Stimulated activated CD4-positive, alpha-beta T cell treated with anti-CD3 and anti-CD28 coated beads, Interleukin-1b, Interleukin-23, amount 100 ng/mL, for 24 hours (primary cell): ENCODE measurements at places on chromosomes 1 and 21.

DNA sequence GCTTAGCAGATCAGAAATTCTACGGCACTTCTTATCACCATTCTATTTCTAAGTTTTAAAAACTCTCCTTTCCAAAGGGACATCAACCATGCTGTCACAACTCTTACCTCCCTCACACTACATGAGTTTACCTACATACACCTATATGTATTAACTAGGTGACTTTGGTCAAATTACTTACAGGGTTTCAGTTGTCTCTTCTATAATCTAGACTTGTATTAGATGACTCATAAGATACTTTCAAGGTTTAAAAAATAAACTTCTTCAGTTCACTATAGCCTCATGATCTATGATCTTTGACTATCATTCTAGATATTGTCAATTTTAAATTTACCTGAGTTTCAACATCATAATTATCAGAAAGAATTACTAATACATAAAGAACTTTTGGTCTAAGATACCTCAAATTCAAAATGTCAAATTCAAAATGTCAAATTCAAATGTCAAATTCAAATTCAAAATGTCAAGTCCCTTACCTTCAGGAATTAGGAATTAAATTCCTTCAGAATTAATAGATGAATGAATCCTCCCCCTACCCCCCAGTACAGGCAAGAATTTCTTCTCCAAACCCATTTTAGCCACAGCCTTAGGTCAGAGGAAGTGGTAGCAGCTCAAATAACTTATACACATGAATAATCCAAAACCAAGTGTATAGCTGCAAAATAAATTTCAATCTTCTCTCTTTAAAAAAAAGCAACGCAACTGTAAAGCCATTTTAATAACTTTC, 31.1 kb downstream of the OTUD7B start:
- DNase-seq = no peak

GRCh38 chr1:192100686-192101468, 57.4 kb upstream of the RGS18 start:
- no peak for DNase-seq

DNA sequence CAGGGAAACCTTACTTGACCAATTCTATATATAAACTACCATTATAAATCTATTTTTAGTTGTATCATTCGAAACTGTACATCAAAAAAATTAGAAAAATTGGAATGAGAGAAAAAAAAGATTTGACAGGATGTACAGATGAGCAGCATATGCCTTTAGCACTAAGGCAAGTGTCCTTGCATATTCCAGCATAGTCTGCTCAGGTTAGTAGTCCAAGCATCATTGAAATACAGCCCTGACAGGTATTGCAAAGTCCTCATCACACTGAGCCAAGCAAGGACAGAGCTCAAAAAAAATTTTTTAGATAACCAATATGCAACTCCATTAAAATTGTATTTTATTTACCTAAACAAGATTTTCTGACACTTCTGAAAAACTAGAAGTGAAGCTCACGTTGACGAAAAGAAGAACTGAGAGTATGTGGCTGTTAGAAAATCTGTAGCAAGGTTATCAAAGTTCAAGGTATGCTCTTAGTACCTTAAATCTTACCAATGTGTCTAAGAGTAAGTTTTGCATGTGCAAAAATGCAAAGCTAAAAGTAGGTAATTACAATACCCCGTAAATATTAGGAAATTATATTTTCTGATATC, 465.6 kb upstream of the ADGRL4 start:
- DNase-seq = no peak

DNA sequence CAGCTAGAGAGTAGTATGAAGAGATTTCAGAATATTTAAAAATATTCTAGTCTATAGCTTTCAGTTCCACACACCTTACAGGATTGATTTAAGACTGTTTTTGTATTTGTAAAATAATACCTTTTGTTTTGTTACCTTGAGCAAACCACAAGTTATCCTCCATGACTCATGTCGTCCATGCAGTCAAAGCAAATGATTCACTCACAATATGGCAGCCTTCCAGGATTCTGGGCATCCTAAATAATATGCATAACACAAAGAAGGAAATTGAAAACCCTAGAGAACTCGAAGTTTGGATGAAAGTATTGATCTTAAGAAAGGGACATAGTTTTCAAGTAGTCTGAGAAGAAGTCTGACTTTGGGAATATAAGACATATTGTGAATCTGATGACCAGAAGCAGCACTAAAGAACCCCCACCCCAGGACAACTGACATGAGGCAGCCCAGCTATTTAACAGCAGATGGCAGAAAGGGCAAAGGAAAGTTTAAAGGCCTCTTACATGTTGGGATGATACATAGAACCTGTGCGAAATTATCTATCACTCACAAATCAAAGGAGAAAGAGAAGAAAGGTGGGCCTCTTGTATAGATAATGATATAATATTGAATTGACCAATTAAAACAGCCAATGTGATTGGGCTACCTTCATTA, 857.9 kb downstream of the BRINP3 start:
- no peak for DNase-seq

DNA sequence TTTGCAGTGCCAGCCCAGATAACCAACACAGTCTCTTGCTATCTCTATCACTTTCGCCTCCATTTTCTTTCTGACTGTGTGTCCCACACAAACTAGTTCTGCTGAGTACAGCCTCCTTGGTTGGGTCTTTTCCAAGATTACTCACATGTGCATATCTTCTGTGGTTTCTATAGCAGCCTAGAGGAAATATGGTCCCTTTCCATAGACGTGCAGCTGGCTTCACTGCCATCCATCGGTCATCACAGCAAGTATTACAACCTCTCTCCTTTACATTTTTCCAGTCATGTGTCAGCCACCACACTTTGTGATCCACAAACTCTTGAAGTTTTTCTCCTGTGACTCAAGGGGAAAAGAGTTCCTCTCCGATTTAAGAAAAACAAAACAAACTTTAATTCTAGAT, 893.4 kb upstream of the ADGRL4 start:
- no peak for DNase-seq

GRCh38 chr1:1080122-1080757, 6.1 kb upstream of the RNF223 start:
- DNase-seq = no peak

DNA sequence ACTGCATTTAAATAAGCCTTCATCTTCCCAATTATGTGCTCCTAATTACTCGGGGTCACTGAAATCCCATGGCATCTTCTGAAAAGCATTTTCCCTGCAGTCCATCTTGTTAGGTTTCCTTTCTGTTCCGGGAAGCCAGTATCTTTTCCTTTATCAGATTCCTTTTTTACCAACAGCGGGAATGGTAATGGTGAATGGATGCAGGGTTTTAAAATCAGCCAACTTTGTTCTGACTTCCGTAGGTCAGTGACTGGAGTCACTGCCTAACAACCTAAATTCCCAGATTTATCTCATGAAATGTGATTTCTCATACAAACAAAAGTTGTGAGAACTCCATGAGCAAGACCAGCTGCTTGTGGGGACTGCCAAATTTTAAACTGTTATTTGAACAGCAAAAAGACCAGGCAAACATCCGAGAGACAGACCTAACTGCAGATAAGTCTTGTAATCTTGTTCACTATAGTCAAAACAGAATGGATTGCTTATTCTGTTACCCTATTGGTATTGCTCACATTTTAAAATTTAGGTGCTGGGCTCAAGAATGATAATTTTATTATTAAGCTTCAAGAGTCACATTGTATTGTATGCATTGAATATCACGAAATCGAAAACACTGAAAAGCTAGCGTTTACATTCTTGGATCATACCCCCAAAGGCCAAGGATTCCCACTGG, 1.2 kb upstream of the RWDD3 start:
- DNase-seq = no peak

GRCh38 chr1:111271464-111271801, 19.2 kb upstream of the CHIA start:
- no peak for DNase-seq

GRCh38 chr21:44424608-44425306, 30.6 kb upstream of the LRRC3 start:
- DNase-seq = no peak

DNA sequence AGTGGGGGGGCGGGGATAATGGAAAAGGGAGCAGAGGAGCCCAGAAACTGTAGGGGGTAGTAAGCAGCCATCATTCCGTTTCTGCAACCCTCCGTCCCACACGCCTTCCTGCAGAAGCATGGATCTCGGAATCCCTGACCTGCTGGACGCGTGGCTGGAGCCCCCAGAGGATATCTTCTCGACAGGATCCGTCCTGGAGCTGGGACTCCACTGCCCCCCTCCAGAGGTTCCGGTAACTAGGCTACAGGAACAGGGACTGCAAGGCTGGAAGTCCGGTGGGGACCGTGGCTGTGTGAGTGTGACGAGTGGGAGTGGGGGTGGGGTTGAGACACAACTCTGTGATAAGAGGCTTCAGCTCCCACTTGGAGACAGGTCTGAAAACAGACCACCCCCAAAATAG, 706 bp downstream of the CREB3L4 start:
- DNase-seq = no peak

GRCh38 chr1:3529099-3529729, 74.7 kb downstream of the ARHGEF16 start:
- no peak for DNase-seq

DNA sequence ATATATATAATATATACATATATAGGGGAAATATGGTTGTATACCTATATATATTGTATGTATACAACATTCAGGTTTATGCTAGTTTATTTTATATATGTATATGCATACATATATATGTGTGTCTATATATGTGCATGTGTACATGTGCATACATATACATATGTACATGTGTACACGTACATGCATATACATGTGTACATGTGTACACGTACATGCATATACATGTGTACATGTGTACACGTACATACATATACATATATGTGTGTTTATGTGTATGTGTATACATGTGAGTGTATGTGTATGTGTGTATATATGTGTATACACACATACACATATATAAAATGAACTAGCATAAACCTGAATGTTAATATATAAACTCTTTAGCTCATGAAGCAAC, 220.9 kb downstream of the FAF1 start:
- no peak for DNase-seq

DNA sequence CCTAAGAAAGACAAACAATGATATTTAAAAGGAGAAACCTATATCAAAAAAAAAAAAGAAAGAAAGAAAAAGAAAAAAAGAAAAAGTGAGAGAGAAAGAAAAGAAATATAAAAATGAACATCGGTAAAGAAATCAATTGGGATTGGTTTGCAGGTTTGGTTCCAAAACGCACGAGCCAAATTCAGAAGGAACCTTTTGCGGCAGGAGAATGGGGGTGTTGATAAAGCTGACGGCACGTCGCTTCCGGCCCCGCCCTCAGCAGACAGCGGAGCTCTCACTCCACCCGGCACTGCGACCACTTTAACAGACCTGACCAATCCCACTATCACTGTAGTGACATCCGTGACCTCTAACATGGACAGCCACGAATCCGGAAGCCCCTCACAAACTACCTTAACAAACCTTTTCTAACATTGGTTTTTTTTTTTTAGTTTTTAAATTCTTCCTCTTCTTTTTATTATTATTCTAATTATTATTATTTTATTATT, 11.7 kb downstream of the LHX9 start:
- no peak for DNase-seq

DNA sequence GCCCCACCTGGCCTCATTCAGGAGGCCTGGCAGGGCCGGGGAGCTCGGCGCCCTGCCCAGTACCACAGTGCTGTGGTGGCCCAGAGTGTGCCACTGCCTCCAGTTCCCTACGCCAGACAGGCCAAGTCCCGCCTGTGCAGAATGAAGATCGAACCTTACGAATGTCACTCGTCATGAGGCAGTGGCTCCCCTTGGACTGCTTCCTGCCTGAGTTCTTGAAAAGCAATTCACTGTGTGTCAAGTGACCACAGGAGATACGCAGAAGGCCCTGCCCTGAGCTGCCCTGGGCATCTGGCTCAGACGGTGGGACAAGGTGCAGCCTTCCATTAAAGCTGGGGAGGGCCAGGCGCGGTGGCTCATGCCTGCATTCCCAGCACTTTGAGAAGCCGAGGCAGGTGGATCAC, 49.6 kb upstream of the LRP8 start:
- no peak for DNase-seq

DNA sequence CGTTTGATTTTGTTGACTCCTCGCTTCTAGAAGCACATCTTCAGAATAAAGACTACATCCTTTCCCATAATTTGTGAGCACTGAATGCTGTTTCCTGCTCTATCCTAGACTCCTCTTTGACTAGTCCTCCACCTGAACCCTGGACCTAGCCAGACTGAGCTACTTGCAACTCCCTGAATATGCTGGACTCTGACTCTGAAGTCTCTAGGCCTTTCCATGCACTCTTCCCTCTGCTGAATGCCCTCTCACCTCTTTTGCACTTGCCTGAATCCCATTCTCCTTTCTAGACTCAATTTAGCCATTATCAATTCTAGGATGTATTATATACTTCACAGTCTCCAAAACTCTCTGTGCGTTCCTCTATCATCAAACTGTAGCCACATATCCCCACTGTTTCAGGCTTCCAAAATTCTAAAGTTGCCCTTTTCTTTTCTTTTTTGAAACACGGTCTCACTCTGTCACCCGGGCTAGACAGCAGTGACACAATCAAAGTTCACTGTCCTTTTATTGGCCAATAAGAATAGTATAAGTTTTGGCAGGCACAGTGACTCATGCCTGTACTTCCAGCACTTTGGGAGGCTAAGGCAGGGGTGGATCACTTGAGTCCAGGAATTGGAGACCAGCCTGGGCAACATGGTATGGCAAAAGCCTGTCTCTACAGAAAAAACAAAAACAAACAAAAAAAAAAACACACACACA, 127.0 kb downstream of the LTN1 start:
- no peak for DNase-seq

GRCh38 chr1:180800945-180801344, 111.8 kb upstream of the KIAA1614 start:
- DNase-seq = no peak

DNA sequence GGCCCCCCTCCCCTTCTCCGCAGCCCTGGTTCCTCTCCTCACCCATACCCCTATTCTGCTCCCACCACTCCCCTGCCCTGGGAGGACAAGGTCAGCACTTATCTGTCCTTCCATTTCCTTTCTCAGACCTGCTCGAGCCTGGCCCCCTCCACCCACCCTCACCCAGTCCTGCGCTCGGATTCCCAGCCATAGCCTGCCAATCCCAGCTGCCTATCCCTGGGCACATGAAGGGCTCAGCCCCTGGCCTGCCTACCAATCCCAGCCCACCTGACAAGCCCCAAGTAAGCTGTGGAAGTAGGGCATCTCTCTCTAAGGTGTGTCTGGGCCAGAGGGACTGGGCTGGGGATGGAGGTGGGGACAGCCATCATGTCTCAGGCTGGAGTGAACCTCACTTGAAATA, 5.4 kb downstream of the BLACAT1 start:
- no peak for DNase-seq

GRCh38 chr21:16363100-16363499, 633.3 kb downstream of the USP25 start:
- no peak for DNase-seq

DNA sequence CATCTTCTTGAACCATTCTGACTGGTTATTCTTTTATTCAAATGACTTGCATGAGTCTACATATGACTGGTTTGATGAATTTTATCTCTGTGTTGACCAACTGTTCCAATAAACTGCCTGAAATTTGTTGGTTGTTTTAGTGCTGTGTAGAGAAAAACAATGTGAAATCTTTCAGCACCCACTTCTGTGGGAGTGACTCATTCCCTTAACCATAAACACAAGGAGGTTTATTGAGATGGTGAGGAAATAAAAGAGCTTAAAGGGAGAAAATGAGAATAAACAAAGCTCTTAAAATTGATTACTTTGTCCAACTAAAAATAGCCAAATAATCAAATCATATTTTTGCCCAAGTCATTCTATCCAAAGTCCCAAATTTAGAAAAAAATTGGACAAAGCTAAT, 341.1 kb downstream of the TGFB2 start:
- DNase-seq = no peak
